ENCODE measurements at places on chromosomes 6 and 20. TPM values are rescaled to one million over a fixed set of nuclear protein-coding genes. Genes with fewer than 3 reads are reported as not detected.
A peak's percentile ranks its signal among the peaks of the same experiment; 100 is the strongest.

DNA sequence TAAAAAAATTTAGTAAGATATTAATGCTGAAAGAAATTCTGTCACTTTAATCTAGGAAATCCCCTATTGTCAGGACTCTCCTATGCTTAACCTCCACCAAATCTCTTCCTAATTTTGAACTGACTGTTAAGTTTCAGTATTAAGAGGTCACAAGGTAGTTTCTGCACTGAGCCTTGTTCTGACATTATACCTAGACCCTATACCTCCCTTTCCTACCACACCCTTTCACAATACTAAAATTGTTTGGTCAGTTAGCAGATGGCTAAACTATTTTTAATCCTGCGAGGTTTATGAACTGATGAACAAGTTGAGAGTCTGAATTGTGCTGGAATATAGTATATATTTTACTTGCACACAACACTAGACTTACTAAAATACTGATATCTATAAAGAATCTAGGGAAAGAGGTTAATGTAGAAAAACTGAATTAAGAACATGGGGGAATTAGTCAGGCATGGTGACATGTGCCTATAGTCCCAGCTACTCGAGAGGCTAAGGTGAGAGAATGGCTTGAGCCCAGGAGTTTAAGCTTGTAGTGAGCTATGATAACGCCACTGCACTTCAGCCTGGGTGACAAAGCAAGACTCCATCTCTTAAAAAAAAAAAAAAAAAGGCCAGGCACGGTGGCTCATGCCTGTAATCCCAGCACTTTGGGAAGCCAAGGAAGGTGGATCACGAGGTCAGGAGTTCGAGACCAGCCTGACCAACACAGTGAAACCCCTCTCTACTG, 51.5 kb downstream of the HBS1L start:
- DNase-seq, result no peak

GRCh38 chr6:1479095-1479494, 89.7 kb downstream of the FOXF2 start:
- peak; percentile 90 for DNase-seq

Gene TRDN
- total RNA-seq, result not detected

DNA sequence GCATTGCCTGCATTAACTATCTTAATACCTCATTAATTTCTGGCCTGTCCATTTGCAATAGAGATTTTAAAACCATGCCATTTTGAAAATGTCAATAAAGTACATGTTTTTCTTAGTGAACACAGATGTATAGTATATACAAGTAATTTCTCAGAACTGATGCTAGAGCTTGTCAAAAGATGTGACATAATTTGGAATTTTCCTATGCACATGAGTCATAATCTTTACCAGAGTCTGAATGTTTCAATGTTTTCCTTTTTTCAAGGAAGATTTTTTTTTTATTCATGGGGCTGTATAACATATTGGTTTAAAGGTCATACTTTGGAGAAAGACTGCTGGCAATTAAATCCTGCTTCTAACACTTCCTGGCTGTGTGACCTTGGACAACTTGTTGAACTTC, 1347.5 kb upstream of the ADGRB3 start:
- DNase-seq, result no peak

DNA sequence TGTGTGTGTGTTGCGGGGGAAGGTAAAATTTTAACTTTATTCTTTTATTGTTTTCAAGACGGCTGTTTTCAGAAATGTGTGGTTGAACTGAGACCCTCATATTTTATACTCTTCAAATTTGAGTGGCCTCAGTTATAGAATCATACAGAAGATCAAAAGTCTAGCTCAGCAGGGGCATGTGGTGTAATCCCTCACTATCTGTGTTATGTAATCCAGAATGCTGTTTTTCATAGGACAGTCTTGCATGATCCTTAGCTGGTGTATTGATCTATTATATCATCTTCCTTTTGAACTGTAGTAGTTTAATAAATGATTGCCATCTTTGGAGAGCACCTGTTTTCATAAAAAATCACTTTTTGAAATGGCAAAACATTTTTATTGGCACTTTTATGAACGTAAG, 1.4 kb downstream of the PLCB4 start:
- no peak for DNase-seq

Gene IRF4
- total RNA-seq, result not detected

Gene SLC22A7
- not detected for total RNA-seq

DNA sequence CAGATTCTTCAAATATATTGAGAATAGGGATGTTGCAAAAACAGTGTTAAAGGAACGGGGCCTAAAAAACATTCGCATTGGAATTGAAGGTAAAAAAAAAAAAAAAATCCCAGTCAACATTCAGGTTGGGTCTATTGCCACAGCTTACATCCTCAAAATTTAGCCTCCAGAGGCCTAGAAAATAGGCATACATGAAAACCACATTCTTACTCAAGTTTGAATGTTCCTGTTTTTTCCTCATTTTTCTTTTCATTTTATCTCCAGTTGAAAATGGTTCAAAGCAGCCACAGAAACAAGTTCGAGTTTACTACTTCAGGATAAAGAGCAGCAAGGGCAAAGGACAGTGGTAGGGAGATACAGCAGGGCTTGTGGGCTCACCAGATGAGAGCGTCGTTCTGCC, 41.9 kb downstream of the KCTD20 start:
- DNase-seq, result no peak

- DNase-seq, result no peak
These were observed 614.5 kb downstream of the PKHD1 start for GRCh38 chr6:51472745-51473487.

Gene MUC22
- not detected for total RNA-seq

DNA sequence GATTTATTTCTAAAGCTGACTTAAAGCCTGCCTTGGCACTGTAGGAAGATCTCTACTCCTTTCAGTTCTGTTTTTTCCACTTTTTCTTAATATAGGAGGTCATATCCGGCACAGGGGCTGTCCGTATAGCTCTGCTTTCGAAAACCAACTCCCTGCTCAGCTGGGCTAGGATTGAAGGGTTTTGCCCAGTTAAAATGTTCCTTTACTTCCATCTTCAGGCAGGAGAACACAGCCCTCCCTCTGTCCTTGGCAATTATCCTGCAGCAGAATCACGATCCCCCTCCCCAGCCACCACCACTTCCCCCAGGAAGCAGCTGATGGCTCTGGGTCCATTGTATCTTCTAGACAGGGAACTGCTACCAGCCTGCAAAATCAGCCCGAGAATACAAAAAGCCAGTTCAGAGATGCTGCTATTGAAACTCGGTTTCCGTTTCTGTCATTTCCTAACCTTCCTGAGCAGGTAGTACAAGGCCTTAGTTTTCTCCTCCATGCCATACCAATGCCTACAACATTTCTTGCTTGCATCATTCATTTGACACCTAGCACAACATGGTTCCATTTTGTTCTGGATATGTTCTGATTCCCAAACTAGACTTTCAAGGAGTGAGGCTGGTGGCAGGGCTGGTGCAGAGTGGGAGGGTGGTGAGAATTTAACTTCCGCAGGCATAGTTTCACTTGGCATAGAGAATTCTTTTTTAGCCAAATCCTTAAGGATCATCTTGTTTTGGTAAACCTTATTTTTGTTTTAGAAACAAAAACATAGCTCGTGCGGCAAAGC, 53.9 kb downstream of the FAM50B start:
- no peak for DNase-seq

GRCh38 chr6:126551832-126552231, 211.9 kb downstream of the CENPW start:
- no peak for DNase-seq

DNA sequence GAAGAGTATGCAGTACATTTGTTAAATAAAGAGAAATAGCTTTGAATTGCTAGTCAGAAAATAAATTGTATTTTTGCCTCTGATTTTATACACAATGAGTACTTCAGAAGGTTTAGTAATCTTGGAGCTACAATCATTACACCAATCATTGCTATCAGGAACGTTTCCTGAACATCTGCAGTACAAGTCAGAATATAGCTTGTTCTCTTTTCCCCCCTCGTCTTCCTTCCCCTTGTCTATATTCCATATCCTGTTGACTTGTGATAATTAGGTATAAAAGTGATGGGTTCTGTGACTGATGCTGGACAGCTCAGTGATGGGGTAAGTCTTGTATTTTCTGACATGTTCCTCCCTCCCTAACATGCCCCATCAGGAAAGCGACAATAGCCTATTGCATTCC, 94.0 kb downstream of the AHI1 start:
- no peak for DNase-seq

DNA sequence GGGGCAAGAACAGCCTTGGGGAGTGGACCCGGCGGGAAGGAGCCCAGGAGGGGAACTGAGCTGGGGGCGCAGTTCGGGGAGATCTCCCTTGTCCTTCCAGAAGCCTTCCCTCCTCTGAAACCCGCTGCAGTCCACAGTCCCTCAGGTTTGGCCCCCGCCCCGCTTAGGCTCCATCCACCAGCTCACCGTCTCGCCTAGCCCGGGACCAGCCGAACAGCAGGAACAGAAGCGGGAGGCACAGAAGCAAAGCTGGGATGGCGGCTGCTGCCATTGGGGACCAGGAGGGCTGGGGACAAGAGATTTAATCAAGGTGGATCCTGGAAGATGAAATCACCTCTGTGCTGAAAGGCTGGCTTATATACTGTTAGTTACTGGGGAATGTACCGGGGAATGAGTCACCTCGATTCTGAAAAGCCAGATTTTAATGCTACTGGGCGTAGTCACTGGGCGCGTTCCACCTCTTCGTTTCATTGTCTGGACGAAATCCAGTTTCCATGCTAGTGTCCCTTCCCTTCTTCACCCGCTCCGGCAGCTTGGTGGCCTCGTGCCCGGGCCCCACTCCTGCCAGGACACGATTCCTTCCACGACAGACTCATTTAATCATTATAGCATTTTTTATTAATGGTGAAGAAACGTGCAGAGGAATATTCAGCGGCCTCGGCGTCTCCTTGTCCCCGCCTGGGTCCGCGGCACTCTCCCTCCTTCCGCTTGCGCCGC, at the start of gene RAET1L:
Gene RAET1L (minus strand): TSS at position 332 of the 717 bp plus-strand sequence. CDS start 61 bp downstream, at position 271.
- DNase-seq, result peak; percentile 91

Gene ZNF391
- total RNA-seq, result 4.7 TPM

GRCh38 chr6:160990847-160991405, 643 bp upstream of the MAP3K4 start:
- no peak for DNase-seq

Gene FABP7
- total RNA-seq, result not detected

GRCh38 chr6:87588756-87589407, 905 bp downstream of the RARS2 start:
- peak; percentile 64 for DNase-seq

DNA sequence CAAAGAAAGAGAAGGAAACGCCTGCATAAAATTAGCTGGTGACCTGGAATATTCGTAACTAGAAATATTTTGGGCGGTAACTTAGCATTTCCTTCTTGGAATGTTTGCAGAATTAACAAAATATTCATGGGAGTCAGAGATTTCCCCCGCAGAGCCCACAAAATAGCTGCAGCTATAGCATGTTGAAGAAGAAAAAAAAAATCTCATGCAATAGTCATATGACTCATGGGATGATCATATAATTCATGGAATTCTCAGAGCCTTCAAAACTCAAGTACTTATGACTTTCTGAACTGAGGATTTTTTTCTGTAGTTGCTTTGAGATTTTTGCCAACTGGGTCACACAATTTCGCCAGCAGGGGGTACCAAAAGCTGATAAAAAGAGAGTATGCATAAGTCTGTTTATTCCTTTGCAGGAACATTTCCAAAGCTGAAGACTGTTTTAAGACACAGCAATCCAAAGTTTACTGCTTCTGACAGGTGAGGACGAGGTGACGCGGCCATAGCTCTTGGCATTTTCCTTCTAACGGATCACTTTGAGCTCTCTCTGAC, 586.0 kb upstream of the CHD6 start:
- DNase-seq, result no peak

GRCh38 chr6:72798196-72798595, 176.3 kb downstream of the KCNQ5 start:
- peak; percentile 75 for DNase-seq

GRCh38 chr20:34179637-34180360, 61.4 kb upstream of the ASIP start:
- peak; percentile 13 for DNase-seq

- DNase-seq, result peak; percentile 48
These were observed 284.1 kb upstream of the PLN start for GRCh38 chr6:118263921-118264486.

Gene SCGN
- not detected for total RNA-seq

Gene MYLK2
- total RNA-seq, result not detected
